Type B pancreatic cell (in vitro differentiated cells): ENCODE measurements at places on chromosomes 5 and 9.

DNA sequence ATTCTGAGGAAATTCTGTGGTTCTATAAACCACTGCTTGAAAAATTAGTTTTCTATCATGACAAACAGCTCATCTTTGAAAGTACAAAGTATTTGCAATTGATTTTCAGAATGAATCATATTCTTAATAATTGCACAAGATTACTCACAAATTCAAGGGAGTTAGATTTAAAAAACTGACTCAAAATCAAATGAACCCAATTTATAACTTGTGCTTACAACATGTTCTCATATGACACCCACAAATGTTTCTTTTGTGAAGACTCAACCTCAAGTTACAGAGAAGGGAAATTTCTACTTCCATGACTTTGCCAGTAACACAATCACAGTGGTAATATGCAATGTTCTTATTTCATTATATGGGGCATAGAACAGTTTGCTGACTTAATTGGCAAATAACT is 272.0 kb upstream of the ACTBL2 start:
- DNase-seq, result no peak

DNA sequence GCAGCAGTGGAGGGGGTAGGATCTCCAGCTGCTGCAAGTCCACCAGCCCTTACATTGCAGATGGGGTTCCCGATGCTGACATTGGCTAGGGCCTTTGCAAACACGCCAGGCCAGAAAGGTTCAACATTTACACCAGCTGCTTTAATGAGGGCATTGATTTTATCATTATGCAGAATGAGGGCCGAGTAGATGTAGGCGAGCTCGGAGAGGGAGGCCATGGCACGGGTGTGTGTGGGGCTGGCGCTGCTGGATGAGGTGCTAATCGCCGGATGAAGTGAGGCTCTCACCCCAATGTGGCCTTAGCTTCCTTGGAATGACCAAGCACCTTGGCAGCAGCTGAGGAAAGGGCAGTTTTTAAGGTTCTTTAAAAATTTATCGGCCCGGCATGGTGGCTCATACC is 27.4 kb downstream of the PHAX start:
- DNase-seq, result no peak

GRCh38 chr5:32903613-32904012 is 192.5 kb downstream of the NPR3 start:
- DNase-seq, result no peak

GRCh38 chr9:136050701-136051452 is 44.2 kb downstream of the NACC2 start:
- peak; percentile 73 for DNase-seq

DNA sequence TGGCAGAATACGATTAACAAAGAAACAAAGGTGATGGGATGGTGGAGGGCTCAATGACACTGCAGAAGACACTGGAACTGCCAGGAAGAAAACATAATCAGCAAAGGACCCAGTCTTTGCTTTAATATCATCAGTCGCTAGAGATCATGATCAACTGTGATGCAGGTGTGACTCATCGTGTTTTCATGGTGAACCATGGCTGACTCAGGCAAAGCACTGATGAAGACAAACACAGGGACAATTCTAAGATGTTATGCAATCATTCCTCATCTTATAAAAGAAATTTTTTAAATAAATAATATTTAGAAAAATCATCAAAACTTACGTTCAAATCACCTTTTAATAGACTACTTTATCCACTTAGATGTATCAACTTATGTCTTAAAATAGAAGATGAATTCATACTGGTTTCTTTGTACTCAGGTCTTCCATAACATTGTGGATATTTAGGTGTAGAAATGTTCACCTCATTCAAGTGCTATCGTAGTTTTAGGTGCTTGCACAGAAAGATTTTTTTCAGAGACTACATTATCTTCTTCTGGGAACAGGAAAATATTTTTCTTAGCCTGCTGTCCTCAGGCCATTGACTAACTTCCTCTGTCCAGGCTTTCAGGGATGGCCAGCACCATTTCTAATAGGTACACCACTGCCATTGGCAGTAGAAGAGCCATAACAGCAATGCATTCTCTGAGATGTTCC is 673.4 kb upstream of the MEF2C start:
- no peak for DNase-seq

GRCh38 chr9:127770583-127770904 is 7.9 kb downstream of the SH2D3C start:
- DNase-seq, result no peak
